ENCODE measurements at places on chromosomes 11 and 22.

DNA sequence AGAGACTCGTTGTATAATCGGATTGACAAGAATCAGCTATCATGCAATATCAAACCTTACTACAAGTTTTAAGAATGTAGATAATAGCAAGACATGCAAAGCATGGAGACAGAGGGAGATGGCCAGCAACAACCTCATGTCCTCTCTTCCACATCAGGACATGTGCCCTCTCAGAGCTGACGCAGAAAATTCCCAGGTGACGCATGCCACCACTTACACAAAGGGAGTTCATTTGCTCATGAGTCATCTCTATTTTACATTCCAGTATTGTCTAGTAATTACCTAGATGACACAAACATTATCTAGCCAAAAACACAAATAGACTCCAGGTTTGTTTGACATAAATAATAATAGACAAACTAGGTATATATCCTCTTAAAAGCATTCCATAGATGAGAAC is 38.1 kb upstream of the OPCML start:
- DNase-seq, result no peak

GRCh38 chr11:5547982-5548381 is 358 bp downstream of the OR52H1 start:
- DNase-seq, result no peak

DNA sequence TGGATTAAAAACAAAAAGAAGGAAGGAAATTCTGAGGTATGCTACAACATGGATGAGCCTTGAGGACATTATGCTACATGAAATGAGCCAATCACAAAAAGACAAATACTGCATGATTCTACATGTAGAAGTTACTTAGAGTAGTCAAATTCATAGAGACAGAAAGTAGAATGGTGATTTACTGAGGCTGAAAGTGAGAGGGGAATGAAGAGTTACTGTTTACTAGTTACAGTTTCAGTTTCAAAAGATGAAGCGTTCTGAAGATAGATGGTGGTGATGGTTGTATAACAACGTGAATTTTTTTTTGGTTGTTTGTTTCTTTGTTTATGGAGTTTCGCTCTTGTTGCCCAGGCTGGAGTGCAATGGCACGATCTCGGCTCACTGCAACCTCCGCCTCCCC is 9.5 kb downstream of the OR5P2 start:
- DNase-seq, result no peak

GRCh38 chr22:24051028-24051427 is 39.9 kb downstream of the CABIN1 start:
- no peak for DNase-seq

- no peak for DNase-seq
Measured at GRCh38 chr22:50563413-50564160, 868 bp upstream of the SYCE3 start.

- no peak for DNase-seq
Measured at GRCh38 chr22:22062306-22062793, 79.8 kb upstream of the TOP3B start.

- no peak for DNase-seq
Measured at GRCh38 chr22:50182176-50183081, 3.3 kb upstream of the TRABD start.

GRCh38 chr11:69892986-69893555 is 73.9 kb upstream of the FGF3 start:
- no peak for DNase-seq

GRCh38 chr22:41565403-41566054 is 4.7 kb downstream of the CSDC2 start:
- no peak for DNase-seq

- no peak for DNase-seq
Measured at GRCh38 chr11:3382613-3383285, 3.8 kb upstream of the ZNF195 start.

DNA sequence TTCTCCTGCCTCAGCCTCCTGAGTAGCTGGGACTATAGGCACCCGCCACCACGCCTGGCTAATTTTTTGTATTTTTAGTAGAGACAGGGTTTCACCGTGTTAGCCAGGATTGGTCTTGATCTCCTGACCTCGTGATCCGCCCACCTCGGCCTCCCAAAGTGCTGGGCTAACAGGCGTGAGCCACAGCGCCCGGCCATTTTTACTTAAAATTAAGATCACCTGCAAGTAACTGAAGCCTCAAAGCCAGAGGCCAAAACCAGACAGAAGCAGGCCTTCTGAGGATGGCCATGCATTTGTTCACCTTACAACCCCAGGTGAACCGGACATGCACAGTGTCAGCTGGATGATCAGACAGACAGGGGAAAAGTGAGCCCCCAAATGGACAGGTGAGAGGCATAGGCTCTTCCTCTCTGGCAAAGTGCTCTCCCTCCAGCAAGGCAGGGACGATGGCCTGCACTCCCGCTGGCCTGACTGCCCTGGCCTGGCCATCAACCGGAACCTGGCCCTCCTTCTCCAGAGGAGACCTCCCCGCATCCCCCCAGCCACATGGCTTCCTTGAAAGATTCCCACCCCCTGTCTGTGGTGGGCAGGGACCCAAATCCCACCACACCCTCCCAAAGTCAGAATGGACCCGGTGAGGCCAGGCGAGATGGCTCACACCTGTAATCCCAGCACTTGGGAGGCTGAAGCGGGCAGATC is 25.9 kb downstream of the APOBEC3H start:
- DNase-seq, result no peak

- no peak for DNase-seq
Measured at GRCh38 chr11:12546660-12547059, 127.6 kb upstream of the TEAD1 start.

- DNase-seq, result no peak
Measured at GRCh38 chr11:23138761-23139160, 278.5 kb upstream of the CCDC179 start.

- no peak for DNase-seq
Measured at GRCh38 chr22:37178350-37179125, 9.5 kb downstream of the C1QTNF6 start.

- no peak for DNase-seq
Measured at GRCh38 chr22:22667966-22668880, 23.8 kb downstream of the GGTLC2 start.

DNA sequence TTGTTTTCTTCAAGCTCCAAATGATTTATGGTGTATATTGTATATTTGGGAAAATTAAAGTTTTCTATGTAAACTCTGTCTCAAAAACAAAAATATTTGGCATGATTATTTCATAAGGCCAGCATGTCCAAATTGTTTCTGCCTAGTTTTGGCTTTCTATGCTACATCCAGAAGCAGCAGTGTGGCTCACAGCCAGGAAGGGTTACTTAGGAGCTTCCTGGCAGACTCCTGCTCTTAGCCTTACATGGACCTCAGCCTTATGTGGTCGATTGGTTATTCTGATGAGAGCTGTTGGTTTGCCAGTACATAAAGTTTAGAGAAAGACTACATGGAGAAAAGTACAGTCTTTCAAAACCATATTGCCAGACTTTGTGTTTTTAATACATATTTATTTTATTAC is 297.7 kb upstream of the FAT3 start:
- no peak for DNase-seq

DNA sequence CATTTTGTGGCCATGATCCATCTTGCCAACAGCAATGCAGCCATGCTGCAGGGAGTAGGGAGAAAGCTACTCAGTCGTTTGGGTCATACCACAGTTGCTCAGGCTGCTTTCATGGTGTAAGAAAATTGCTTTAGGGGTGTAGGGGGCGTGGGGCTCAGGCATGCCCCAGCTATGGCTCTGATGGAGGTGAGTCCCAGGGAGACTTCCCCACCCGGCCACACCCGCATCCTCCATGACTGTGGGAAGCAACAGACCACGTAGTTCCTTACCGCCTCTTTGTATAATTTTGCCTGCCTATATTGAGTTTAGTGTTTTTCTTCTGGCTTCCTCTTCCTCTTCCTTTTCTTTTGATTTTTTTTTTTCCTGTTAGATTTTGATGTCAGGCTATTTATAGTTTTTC is 58.8 kb downstream of the SPECC1L start:
- no peak for DNase-seq

GRCh38 chr11:92284558-92284957 is 59.9 kb downstream of the FAT3 start:
- DNase-seq, result no peak

DNA sequence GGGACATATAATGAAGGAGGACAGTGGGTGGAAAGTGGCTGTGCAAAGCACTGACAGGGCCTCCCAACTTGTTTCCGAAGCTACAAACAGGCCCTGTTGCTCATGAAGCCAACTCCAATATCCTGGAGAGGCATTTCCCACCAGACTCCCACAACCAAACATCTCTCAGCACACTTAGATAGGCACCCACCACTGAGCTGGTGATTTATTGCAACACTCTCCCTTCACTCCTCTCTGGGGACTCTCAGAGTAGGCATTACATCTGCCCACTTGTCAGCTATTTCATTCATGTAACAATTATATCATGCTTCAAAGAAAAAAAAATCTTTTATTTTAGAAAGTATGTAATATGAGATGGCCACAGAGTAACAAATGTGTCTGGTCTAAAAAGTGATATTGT is 32.1 kb upstream of the PPP2R1B start:
- DNase-seq, result no peak

DNA sequence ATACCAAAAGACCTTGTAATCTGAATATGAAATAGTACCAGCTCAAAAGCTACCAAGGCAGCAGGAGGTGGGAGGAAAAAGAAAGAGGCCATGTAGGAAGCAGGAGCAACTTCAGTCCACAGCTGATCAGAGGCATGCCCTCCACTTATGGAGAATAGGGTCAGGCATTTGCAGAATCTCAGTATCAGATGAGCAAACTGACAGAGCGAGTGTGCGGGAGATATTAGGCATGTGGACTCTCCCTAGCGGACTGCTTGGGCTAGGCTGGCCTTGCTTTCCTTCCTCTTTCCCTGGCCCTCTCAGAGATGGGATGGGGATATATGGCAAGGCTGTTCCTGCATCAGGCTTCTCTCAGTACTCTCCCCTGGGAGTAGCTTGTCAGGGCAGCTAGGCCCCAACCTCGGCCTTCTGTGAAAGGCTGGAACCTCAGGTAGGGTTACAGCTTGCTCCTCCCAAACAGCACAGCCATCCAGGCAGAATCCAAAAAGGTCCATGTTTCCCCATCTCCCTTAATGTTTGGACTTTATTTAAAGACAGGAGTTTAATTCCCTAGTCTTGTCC is 37.0 kb downstream of the ETS1 start:
- DNase-seq, result no peak

GRCh38 chr11:118522571-118523072 is 4.7 kb upstream of the TTC36 start:
- DNase-seq, result no peak

DNA sequence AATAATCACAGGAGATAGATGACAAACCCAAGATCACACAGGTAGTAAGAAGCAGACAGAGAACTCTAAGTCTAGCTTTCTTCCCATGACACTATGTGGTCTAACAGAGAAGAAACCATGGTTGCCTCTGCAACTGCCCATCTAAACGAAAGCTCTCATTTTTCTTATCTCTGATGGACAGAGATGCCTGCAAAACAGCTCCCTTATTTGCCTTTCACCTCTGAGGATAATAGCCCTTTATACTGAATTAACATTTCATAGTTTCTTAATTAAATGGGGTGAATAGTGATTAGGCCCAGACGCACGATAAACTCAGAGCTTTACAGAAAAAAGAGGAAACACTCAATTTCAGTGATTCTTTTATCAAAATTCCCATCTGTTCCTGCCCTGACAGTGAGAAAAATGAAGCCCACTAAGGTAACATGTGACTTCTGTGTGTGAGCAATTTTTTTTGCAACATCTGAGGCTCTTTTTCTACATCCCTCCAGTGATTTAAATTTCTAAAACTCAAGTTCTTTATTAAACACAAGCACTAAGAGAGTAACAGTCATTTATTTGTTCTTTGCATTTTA is 24.6 kb downstream of the OR2AG2 start:
- no peak for DNase-seq

DNA sequence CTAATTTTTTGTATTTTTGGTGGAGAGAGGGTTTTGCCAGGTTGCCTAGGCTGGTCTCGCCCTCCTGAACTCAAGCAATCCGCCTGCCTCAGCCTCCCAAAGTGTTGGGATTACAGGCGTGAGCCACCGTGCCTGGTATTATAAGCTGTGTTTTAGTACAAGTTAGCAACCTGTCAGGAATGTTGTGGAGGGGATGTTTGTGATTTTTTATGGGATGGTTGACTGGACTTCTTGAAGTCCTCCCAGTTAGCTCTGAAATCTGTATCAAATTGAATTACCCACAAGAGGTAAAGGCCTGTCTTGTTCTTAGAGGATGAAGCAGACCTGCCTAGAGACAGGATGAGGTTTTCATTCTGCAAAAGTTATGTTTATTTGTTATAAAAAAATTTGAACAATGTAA is 34.1 kb upstream of the IL18BP start:
- DNase-seq, result no peak

DNA sequence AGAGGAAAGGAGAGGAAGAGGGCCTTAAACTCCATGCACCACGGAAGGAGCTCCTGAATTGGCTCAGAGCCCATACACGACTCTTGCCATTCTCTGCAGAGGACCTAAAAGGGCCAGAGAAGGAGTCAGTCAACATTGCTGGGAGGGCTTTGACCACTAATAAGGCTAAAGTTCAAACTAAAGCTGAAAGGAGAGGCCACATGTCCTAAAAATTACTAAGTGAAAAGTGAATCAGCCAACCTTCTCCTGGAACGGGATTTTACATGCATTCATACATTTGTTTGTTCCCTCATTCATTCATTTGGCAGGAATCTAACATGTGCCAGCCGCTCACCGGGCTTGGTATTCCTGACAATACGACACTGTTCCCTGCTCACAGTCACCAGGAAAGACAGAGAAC is 10.5 kb downstream of the CLMP start:
- no peak for DNase-seq

GRCh38 chr11:57358543-57358961 is 20.4 kb downstream of the P2RX3 start:
- no peak for DNase-seq

DNA sequence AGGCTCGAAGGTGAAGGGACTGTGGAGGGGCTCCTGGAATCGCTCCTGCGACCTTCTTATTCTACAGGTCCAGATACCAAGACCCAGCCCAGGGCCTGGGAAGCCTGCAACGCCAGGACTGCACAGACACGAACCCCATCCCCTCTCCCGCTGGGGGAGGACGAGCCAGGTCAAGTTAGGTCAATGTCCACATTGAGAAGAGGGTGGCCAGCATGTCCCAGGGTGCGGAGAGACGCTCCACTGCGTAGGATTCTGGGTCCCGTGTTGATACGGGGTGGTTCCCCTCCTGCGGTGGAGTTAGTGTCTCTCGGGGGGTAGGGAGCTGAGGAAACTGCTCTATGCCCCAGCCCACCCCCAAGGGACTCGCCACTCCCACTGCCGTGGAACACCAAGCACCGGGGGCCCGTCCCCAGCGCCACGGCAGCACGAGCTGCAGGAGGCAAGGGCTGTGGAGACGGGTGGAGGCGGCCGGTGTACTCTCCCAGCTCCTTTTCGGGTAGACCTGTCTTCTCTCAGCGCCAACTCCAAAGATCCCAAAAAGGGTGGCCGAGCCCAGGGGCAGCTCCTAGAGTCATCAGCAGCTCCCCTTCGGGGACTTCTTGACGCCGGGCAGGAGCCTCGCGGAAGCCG is 1.6 kb downstream of the GSC2 start:
- DNase-seq, result no peak

DNA sequence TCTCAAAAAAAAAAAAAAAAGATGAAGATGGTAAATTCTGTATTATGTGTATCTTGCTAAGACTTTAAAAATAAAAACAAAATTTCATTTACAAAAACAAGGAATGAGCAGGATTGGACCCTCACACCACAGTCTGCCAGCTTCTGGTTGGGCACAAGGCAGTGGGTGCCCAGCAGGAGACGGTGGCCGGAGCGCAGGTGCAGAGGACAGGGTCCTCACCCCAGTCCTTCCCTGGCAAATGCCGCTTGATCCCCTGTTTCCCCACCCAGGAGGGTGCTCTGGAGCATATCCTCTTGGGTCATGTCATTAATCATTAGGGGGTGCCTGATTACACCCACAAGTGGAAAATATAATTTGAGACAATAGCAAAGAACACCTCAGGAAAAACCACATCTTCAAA is 31.2 kb downstream of the SHANK2 start:
- DNase-seq, result no peak

GRCh38 chr11:129929721-129930120 is 34.3 kb upstream of the NFRKB start:
- no peak for DNase-seq
